ENCODE measurements at places on chromosomes 3 and 15.
A peak's percentile ranks its signal among the peaks of the same experiment; 100 is the strongest.

DNA sequence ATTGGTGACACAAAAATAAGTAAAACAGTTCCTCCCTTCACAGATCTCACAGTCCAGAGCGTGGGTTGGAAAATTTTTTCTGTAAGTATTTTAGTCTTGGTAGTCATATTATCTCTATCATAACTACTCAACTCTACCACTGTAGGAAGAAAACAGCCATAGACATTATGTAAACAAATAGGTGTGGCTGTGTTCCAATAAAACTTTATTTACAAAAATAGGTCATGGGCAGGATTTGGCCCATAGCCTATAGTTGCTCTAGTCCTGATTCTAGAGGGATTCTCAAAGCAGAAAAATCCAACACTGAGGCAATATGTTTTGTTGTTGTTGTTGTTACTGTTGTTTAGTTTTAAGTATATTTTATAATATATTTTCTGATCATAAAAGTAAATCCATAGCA, 206.1 kb upstream of the GADL1 start:
- DNase-seq = no peak

DNA sequence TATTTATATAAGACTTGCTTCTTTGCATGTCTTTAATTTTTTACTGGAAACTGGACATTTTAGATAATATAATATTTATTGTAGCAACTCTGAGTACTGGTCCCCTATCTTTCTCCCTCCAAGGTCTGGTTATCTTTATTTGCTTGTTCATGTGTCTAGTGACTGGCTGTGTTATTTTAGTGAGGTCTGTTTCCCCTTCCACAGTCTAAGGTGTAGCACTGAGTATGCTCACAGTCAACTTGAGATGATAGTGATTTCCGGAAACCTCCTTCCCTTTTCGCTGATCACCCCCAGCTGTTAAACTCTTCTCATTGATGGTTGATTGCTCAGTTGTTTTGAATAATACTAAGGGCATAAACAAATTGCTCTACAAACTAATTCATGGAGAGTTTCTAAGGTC, 37.0 kb downstream of the PCNP start:
- no peak for DNase-seq

GRCh38 chr3:10964537-10965167, 27.9 kb upstream of the SLC6A1 start:
- DNase-seq = no peak

DNA sequence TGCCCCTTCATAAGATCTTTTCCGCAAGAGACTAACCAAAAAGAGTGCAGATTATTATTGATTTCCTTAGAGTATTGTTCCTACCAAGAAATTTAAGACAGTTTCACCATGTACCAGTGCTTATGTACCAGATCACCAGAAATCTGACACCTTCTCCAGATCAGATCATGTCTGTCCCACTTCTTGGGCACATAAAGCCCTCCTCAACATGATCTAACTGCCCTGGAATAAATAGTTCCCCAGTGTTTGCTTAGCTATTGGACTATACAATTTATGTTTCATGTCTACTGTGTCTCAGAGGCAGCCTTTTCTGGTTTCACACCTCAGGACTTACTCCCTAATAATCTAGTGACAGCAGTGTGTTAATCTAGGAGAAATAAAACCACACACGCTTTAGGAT, 46.8 kb downstream of the NME9 start:
- DNase-seq = no peak

GRCh38 chr3:141498598-141499223, 11.9 kb downstream of the RASA2 start:
- DNase-seq = no peak

GRCh38 chr3:71428841-71429596, 154.5 kb downstream of the FOXP1 start:
- DNase-seq = peak; percentile 53

All from right lung (tissue), 10 donors.